ENCODE measurements at places on chromosomes 4 and X.
A peak's percentile ranks its signal among the peaks of the same experiment; 100 is the strongest.

DNA sequence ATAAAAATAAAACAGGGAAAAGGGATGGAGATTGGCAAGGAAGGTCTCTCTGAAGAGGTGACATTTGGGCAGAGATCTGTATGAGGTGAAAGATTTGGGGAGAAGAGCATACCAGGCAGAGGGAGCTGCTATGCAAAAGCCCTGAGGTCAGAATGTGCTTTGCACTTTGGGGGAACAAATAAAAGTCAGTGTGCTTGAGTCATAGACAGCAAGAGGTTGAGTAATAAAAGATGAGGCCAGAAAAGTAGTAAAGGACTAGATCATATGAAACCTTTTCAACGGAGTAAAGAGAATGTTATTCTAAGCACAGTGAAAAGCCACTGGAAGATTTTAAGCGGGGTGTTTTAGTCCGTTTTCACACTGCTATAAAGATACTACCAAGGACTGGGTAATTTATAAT, 76.5 kb upstream of the TEX13A start:
- peak; percentile 3 for DNase-seq

GRCh38 chr4:42673082-42673425, 16.1 kb upstream of the ATP8A1 start:
- DNase-seq: no peak

DNA sequence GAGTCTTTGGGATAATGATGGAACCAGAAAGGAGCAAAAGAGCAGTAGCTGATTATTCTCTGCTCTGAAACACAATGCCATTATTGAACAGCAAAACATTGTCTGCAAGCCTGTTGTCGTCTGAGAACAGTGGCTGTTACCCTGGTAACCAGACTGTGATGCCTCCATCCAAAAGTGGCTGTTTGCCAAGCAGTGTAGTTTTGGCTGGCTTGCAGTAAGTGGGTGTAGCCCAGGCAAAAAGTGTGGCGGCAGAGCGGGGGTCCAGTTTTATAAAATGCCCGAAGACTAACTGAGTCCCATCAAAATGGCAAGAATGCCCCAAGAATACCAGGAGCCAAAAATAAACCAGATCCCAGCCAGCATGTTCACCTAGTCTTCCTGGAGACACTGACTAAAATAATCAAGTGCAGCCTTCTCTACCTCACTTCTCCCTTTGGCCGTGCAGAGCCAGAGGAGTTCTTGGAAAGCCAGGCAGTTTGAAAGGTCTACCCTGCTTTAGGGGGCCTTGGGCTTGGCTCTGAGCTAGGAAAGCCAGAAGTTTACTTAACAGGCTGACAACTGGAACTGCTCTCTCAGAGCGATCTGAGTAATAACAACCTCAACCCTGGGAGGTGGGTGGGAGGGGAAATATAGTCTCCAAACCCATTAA, 2.6 kb downstream of the PLP1 start:
- DNase-seq: peak; percentile 18

- no peak for DNase-seq
These were observed 51.7 kb downstream of the PIR start for GRCh38 chrX:15441464-15441863.

- DNase-seq: no peak
These were observed 566.3 kb downstream of the IL15 start for GRCh38 chr4:142202404-142203332.

DNA sequence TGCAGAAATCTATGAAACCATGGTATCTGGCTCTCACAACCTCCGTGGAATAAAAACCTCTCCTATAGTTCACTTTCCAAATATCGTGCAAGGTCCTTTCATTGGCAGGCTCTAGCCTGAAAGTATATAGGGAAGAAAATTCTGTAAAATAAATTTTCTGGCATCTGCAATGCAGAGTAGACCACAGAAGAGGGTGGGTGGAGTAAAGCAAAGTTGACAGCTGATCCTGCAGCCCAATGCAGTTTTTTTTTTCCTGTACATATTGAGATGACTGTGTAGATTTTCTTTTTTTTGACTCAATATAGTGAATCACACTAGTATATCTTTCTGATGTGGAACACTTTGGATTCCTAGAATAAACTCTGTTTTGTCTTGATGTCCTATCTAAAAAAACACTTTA, 56.7 kb downstream of the NPY2R start:
- no peak for DNase-seq

- DNase-seq: no peak
These were observed 87.4 kb upstream of the SLC7A11 start for GRCh38 chr4:138329506-138330070.

DNA sequence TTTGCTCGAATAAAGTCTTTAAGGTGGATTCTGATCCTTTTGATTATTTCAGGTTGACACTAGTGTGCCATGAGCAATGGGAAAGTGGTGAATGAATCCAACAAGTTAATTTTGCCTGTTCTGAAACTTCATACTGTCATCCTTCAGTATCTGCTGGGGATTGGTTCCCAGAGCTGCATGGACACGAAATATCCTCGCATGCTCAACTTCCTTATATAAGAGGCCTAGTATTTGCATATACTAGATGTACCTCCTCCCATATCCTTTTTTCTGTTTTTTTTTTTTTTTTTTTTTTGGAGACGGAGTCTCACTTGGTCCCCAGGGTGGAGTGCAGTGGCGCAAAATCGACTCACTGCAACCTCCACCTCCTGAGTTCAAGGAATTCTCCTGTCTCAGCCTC, 23.0 kb upstream of the PDS5A start:
- DNase-seq: no peak

- peak; percentile 58 for DNase-seq
These were observed 53.5 kb downstream of the PTTG2 start for GRCh38 chr4:38013461-38014366.

GRCh38 chr4:176902710-176903323, 110.1 kb upstream of the VEGFC start:
- DNase-seq: peak; percentile 96

DNA sequence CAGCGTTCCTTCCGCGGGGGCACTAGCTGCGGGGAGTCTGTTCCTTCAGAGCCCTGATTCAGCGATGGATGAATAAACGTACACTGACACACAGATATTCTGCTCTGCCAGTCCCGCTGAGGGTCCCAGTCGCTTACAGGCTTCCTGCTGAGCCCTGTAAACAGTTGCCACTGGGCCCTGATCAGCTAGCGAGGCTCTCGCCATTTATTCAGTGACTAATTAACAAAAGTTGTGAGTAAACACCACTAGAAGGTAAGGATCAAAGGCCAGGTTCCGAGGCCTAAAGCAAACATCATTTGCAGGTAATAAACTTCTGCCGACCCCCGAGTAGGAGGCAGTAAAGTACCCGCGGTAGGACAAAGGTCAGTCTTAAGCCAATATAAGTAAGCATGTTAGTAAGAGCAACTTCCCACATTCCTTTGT, 442.6 kb upstream of the GALNT7 start:
- DNase-seq: peak; percentile 9

GRCh38 chr4:82629238-82630000, 67.6 kb upstream of the TMEM150C start:
- DNase-seq: peak; percentile 64

DNA sequence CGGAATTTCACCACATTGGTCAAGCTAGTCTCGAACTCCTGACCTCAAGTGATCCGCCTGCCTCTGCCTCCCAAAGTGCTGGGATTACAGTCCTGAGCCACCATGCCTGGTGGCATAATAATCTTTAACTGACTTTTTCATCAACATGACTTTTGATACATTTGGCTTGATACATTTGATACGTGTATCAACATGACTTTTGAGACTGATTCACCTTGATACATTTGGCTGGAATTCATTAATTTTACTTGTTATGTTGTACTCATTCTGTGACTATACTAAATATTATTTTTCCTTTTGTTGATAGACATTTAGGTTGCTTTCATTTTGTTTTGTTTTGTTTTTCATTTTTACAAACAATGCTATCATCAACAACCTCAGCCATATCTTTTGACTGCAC, 6.3 kb downstream of the TMEM154 start:
- DNase-seq: no peak

- DNase-seq: no peak
These were observed 56.0 kb downstream of the MAGEB10 start for GRCh38 chrX:27863809-27864208.

GRCh38 chr4:3766785-3767569, 792 bp downstream of the ADRA2C start:
- DNase-seq: peak; percentile 12

GRCh38 chrX:154908821-154909220, 22.7 kb downstream of the F8A1 start:
- DNase-seq: no peak

- no peak for DNase-seq
These were observed 8.8 kb downstream of the ACSL1 start for GRCh38 chr4:184816962-184817361.

- no peak for DNase-seq
These were observed 553.6 kb downstream of the ADGRL3 start for GRCh38 chr4:61753739-61754138.

DNA sequence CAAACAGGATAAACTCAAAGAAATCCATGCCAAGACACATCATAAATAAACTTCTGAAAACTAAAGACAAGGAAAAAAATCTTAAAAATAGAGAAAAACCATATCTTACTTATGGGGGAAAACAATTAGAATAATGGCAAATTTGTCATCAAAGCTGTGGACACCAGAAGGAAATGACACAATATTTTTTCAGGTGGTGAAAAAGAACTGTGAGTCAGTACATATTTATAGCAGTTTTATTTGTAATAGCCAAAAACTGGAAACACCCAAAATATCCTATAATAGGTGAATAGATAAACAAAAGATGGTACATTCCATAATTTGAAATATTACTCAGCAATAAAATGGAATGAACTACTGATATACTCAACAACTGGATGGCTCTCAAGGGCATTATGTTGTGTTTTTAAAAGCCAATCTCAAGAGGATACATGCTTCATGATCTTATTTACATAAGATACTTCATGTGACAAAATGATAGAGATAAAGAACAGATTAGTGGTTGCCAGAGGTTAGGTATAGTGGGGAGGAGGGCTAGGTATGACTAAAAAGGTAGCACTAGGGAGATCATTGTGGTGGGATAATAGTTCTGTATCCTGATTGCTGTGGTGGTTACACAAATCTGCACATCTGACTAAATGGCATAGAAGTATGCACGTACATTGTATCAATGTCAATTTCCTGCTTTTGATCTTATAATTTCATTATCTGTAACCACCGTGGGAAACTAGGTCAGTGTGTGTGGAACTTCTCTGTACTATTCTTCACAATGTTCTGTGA, 191.9 kb downstream of the PPP1R2C start:
- DNase-seq: no peak

DNA sequence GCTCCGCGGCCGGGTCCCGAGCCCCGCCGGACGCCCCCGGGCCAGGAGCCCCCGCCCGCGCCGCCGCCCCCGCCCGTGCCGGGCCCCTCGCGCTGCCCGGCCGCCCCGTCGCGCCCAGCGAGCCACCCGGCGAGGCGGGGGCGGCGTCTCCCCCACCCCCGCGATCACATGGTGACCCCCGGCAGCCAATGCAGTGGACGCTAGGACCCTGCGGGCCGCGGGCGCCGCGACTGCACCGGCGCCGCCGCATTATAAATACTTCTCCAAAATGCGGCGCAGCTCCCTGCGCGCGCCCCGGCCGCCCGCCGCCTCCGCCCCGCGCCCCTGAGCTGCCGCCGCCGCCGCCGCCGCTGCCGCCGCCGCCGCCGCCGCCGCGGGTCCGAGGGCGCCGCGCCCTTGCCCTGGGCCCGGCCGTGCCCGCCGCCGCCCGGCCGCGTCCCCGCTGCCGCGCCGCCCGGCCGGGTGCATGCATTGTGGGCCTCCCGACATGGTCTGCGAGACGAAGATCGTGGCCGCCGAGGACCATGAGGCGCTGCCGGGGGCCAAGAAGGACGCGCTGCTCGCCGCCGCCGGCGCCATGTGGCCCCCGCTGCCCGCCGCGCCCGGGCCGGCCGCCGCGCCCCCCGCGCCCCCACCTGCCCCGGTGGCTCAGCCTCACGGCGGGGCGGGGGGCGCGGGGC, at the start of gene NAT8L:
Gene NAT8L, plus strand, starts transcription at position 282 of the 680 bp plus-strand sequence. Its CDS starts 185 bp downstream, at position 467.
- peak; percentile 9 for DNase-seq

DNA sequence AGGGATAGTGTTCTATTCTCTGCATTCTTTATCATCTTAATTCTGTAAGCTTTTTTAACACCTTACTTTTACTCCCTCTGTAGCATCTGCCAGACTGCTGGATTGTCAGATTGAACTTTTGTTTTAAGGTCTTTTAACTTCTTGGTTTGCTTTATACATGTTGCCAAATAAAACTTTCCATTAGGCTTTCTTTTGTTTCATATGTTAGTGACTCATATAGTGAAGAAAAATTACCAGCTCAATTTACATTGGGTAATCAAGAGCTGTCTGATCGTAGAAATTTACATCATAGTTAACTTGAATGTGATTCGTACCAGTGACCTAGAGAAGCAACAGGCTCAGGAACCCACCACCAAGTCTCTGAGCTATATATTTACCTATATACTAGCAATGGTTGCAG, 28.5 kb upstream of the KLHL4 start:
- DNase-seq: no peak

DNA sequence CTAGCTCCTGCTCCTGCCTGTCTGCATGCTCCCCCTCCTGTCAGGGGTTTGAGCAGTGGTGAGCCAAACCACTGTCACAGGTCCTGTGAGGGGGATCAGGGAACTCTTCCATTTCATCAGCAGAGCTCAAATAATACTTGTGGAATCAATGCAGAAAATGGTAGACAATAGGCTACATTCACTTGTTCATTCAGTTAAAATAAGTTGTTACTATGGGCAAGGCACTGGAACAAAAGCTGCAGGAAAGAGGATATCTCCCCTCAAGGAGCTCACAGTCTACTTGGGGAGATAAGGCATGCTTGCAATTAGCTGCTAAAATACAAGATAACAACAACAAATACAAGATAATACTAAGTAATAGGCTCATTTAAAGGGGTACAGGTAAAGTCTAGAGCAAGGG, 117.1 kb downstream of the GPC3 start:
- DNase-seq: no peak

DNA sequence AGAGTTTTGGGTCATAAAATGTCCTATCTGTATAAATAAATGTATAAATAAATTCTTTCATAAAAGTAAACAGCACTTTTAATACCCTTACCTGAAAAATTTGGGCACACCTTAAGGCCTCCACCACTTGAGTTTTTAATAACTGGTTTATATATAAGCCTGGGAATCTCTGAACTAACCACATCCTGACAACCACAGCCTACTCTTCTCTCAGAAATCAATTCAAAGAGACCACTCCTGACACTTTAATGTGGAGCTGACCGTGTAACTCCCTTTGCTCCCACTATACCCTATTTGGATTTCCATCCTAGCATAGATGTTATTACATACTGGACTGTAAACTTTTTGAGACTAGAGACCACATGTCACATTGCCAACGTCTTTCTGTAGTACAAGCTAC, 3.5 kb downstream of the FBXL5 start:
- peak; percentile 19 for DNase-seq

GRCh38 chrX:99371976-99372595, 1038.0 kb downstream of the PCDH19 start:
- no peak for DNase-seq

DNA sequence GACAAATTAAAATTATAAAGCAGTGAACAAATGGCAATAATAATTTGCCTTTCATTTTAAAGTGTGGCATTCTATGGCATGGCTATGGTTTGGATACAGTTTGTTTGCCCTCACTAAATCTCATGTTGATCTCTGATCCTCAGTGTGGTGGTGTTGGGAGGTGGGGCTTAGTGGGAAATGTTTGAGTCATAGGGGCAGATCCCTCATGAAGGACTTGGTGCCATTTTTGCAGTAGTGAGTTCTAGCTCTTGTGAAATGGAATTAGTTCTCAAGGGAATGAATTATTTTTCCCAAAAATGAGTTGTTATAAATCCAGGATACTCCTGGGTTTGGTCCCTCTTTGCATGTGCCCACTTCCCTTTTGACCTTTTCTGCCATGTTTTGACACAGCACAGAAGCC, 181.4 kb downstream of the AMELX start:
- no peak for DNase-seq

- no peak for DNase-seq
These were observed 29.2 kb downstream of the SMIM14 start for GRCh38 chr4:39609454-39609931.

- DNase-seq: no peak
These were observed 89.1 kb downstream of the TBC1D9 start for GRCh38 chr4:140666889-140667614.

All from EH (cell line).